ENCODE measurements at places on chromosomes 6 and 20. TPM values are rescaled to one million over a fixed set of nuclear protein-coding genes. Genes with fewer than 3 reads are reported as not detected.

The PRL gene
- not detected for polyA plus RNA-seq

The SLA2 gene
- polyA plus RNA-seq = 0.32 TPM

The DEFB124 gene
- not detected for polyA plus RNA-seq

The LY6G6F gene
- polyA plus RNA-seq = 0.33 TPM

GRCh38 chr6:129748901-129749748 lies 39.1 kb upstream of the ARHGAP18 start:
- no peak for DNase-seq

DNA sequence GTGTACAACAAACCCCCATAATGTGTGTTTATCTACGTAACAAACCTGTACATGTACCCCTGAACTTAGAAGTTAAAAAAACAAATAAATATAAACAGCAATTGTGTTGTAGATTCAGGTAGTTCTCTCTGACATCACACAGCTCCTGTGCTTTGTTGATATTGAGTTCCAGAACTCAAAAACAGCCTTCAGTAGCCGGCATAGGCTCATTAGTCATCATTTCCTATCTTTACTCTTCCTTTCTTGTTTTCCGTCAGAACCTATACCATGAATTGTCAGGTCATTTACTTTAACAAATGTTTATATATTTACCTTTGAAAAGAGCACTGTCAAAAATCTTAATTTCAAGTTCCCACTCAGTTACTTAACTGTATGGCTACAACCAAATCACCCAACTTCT lies 88.8 kb downstream of the ADTRP start:
- DNase-seq = no peak

DNA sequence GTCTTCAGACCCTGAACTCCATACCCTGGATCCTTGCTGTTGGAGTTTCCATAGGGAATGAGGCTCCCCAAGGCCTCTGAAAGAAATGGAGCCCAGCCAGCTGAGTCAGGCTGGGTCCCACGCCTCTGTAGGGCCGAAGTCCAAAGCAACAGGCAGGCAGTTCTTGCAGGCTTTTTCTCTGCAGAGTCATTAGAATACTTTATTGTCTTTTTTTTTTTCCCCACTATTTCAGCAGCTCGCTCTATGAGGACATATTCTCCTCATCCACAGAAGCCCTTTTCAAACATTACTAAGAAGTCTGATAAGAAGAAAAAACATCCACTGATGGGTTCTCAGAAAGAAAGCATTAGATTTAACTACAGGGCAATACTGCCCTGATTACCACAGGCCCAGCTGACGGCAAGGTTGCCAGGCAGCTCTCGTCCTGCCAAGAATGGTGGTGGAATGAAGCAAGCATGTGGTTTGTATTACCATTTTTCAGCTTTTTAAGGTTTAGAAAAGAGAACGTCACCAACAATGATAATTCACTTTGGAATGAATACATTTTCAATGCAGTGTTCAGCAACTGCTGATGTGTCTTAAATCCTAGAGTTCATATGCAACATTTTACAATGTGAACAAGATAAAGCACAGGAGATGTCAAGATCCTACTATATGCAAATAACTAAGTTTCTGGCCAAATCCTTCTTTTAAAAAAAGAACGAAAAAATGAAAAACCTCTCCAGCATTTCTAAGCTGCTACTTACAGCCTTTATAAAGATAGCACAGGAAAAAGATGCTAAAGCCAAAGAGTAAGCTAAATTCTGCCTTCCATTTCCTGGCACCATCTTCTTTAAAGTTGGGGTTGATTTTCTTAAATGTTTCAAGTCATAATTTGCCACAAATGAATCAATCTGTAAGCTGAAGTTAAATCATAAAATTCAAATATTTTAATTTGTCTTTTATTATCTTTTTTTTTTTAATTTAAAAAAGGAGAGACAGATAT lies 223.6 kb upstream of the CITED2 start:
- no peak for DNase-seq

DNA sequence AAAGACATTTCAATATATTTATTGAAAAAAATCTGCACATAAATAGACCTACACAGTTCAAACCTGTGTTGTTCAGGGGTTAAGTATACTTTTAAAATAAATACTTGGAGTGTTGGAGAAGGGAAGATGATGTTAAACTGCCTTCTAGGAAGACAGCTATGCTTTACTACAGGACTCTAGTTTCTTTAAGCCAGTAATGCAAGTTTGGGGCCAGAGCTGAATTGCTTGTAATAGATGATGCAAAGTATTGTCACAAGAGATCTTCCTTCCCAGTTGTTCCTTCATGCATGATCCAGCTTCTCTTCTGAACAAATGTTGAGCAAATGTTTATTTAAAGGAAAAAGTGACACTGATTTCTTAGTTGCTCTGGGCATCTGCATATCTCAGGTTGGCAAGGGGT lies 20.2 kb upstream of the RIMS4 start:
- DNase-seq = no peak

DNA sequence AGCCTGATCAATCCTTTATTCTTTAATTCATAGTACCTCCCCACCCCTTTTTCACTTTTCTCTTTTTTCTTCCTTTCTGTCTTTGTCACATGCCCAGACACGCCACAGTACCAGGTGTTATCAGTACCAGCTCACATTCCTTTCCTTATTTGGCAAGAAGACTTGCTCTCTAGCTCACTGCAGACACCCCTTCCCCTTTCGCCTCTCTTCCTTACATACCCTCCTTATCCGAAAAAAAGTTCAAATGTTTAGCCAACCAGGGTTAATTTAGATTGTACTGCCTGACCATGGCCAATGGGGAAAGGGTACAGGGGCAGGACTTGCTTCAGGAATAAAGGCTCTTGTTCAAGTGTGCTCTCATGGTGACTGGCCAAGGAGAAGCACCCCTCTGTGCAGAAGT lies 9.3 kb upstream of the SIRPB2 start:
- no peak for DNase-seq

- no peak for DNase-seq
These were observed 14.8 kb upstream of the EXOC2 start for GRCh38 chr6:707576-708236.
